ENCODE measurements at places on chromosomes 1 and 21. TPM values are rescaled to one million over a fixed set of nuclear protein-coding genes. Genes with fewer than 3 reads are reported as not detected.

The OR2L5 gene
- total RNA-seq, result under 0.01 TPM

The MAP3K21 gene
- total RNA-seq, result 1.7 TPM

The CFAP141 gene
- total RNA-seq, result not detected

The MASP2 gene
- total RNA-seq, result not detected

The KDM5B gene
- 70.7 TPM for total RNA-seq

The MFSD2A gene
- total RNA-seq, result 4.9 TPM

The SHISAL2A gene
- not detected for total RNA-seq

The CASQ1 gene
- total RNA-seq, result not detected

The CDC42BPA gene
- 74.0 TPM for total RNA-seq

The ILDR2 gene
- not detected for total RNA-seq

The IL12RB2 gene
- total RNA-seq, result not detected

The ELAPOR1 gene
- 0.50 TPM for total RNA-seq

The CELA3B gene
- total RNA-seq, result not detected

The HSF2BP gene
- 1.00 TPM for total RNA-seq

The ADCY10 gene
- total RNA-seq, result under 0.01 TPM

The HEYL gene
- total RNA-seq, result not detected

The TMIGD3 gene
- not detected for total RNA-seq

The CAPN2 gene
- total RNA-seq, result 471 TPM

The GPR37L1 gene
- not detected for total RNA-seq

The IFNGR2 gene
- 44.2 TPM for total RNA-seq

The PLA2G5 gene
- total RNA-seq, result not detected

The CD2 gene
- total RNA-seq, result not detected
